ENCODE measurements at places on chromosomes 3 and 15.

GRCh38 chr3:71585887-71586809, 2.6 kb upstream of the FOXP1 start:
- DNase-seq = no peak

GRCh38 chr3:5426094-5426883, 238.8 kb downstream of the EDEM1 start:
- DNase-seq = peak; percentile 19

DNA sequence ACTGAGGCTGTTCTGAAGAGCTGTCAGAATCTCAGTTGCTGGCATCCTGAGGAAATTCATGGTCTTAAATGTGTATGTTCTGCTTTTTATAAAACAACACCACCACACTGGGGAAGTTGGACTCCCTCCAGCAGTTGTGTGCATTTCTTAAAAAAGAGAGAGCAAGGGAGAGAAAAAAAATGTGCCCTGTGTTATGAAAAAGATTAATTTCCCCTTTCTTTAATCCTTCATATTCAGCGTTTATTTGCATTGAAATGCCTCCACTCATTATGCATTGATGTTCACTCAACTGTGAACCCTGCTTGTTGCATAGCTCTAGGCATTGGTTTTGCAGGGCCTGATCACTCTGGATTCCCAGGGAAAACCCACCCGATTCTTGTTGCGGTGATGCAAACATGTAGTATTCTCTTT, 4.4 kb upstream of the ZNF609 start:
- DNase-seq = no peak

DNA sequence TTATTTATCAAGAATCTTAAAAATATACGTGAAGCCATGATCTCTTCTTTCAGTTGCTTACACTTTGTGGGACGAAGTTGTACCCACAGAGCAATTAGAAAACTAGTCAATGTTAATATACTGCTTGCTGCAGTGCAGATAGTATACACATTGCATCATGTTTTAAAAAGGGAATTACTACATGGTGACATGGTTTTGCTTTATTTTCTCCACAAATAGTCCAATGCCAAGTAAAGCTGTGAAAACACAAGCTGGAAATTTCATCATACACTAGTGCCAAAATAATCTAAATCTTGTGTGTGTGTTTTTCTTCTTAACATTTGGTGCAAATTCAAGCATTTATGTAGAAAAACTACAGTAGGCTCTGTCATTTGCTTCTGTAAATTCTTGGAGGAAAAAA, 233.0 kb downstream of the EPHA3 start:
- no peak for DNase-seq

DNA sequence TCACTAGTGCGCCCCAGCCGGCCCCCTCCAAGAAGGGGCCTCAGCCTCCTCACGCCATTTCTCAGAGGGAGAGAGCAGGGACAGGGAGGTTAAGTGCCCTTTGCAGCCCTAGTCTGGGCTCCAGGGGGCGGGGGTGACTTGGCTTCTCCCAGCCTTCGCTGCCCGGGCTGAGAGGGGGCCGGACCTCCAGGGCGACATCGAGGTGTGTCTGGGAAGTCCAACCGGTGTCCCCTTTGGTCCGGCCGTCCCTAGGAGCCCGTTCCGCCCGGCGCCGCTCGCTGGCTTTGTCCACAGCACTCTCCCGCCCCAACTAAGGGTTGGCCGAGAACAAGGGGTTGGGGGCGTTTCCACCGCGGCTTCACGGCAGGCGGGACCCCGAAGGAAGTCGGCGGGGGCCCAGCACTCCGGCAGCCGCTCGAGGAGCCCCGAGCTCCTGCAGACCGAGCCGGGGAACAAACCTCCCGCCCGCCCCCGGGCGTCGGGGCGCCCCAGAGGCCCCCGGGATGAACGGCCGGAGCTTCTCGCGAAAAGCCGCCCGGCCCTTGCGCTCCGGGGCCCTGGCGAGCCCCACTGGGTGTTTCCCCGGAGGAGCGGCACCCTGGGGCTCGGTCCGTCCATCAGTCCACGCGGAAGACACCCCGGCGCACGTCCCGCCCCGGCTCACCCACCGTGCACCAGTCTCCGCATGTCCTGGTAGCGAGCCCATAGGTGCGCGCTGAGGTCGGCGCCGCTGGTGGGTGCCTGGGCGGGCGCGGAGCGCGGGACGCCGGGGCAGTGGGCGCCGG, 627 bp downstream of the NT5DC2 start:
- peak; percentile 57 for DNase-seq

- DNase-seq = no peak
Observed at GRCh38 chr3:10379161-10379560, 58.2 kb upstream of the SEC13 start.

GRCh38 chr3:132538072-132538471, 59.0 kb upstream of the ACKR4 start:
- no peak for DNase-seq

GRCh38 chr3:45538641-45538986, 55.9 kb upstream of the LIMD1 start:
- DNase-seq = no peak

DNA sequence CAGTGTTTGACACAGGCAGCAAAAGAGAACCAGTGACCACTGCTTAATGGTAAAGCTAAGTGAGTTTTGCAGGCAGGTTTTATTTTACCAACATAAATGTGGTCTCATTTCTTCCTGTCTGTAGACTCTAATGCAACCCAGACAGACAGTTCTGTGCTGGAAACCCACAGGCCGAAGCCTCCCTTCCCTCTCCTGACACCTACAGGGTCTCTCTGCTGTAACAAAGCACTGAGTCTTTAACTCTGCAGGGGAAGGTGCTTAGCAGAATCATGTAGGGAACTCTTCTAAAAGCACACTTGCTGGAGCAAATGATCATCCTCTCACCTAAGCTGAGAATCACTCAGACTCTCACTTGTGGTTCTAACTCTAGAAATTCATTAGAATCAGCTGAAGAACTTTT, 200.3 kb downstream of the KBTBD8 start:
- no peak for DNase-seq

DNA sequence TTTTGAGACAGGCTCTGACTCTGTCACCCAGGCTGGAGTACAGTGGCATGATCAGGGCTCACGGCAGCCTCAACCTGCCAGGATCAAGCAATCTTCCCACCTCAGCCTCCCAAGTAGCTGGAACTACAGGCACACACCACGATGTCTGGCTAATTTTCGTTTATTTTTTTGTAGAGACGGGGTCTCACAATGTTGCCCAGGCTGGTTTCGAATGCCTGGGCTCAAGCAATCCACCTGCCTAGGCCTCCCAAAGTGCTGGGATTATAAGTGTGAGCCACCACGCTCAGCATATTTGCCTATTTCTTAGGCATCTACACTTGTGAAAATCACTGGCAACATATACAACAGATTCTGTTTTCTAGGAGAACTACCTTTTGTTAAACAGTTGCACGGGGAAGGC, 16.9 kb downstream of the MYO1E start:
- no peak for DNase-seq

DNA sequence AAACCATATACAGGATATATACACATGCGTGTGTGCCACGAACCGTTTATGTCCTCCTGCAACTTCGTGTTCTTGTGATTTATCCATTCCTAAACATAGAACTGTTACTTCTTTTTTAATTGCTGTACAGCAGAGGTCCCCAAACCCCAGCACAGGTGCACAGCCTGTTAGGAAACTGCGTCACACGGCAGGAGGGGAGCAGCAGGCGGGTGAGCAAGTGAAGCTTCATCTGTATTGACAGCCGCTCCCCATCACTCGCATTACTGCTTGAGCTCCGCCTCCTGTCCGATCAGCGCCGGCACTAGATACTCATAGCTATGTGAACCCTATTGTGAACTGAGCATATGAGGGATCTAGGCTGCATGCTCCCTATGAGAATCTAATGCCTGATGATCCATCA, 34.9 kb upstream of the NRROS start:
- DNase-seq = no peak

DNA sequence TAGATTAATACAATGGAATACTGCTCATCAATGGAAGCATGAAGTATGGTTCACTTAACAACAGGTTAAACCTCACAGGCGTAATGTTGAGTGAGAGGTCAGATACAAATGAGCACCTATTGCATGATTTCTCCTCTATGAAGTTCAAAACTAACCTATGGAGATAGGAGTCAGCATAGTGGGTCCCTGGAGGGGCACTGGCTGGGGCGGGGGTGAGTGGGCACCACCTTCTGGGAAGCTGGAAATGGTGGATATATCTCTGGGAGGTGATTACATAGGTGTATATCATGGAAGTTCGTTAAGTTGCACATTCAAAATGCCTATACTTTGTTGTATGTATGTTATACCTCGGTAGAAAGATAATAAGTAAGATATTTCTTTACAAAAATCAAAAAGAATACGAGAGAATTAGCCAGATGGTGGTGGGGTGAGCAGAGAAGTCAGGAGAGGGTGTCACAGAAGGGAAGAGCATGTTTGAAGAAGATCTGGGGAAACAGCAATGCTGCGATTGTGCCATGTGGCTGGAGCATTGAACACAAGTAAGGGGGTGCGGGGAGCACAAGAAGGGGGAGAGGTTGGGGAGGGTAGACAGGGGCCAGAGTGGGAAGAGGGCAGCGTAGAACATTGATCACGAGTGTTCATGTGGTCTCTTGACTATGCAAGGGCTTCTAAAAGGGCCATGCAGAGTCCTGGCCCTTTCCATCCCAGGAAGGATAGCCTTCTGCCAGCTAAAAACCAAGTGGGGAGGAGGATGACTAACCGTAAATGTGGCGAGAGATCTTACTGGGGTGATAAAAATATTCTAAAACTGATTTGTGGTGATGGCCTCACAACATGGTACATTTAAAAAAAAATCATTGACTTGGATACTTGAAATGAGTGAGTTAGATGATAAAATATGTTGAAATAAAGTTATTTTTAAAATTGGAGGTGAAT, 30.2 kb downstream of the ITGA11 start:
- no peak for DNase-seq

DNA sequence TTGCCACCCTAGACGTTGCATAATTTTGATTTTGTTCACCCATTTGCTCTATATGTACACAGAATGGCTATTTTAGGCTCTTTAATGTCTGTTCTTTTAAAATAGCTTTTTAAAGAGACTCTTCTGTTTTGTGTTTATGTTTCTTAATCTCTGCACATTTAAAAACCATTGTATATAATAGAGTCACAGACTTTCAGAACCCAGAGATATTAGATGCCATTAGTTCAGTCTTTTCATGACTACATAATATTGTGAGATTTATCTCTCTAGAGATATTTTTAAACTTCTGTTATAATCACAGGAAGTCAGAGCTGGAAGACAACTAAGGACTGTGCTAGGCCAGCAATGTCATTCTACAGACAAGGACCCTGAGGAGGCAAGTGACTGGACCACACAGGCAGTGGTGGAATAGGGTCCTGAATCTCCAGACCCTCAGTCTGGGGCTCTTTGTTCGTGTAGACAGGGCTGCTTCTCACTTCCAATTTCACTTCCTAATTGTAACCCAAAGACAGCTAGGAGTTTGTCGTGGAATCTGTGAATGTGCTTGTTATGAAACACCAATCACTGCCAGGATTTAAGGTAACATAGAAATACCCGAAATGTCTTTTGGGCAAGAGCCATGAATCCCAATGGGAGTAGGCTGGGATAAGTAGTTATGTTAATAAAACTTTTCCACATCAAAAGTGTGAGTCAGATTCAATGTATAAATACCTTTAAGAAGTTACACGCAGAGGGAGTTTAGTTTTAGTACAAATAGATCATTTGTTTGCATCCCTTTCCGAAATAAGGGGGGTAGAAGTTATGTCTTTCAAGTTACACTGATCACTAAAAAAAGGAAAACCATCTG, 165.2 kb upstream of the ROPN1 start:
- no peak for DNase-seq

GRCh38 chr3:190854062-190854461, 8.4 kb downstream of the GMNC start:
- DNase-seq = no peak

DNA sequence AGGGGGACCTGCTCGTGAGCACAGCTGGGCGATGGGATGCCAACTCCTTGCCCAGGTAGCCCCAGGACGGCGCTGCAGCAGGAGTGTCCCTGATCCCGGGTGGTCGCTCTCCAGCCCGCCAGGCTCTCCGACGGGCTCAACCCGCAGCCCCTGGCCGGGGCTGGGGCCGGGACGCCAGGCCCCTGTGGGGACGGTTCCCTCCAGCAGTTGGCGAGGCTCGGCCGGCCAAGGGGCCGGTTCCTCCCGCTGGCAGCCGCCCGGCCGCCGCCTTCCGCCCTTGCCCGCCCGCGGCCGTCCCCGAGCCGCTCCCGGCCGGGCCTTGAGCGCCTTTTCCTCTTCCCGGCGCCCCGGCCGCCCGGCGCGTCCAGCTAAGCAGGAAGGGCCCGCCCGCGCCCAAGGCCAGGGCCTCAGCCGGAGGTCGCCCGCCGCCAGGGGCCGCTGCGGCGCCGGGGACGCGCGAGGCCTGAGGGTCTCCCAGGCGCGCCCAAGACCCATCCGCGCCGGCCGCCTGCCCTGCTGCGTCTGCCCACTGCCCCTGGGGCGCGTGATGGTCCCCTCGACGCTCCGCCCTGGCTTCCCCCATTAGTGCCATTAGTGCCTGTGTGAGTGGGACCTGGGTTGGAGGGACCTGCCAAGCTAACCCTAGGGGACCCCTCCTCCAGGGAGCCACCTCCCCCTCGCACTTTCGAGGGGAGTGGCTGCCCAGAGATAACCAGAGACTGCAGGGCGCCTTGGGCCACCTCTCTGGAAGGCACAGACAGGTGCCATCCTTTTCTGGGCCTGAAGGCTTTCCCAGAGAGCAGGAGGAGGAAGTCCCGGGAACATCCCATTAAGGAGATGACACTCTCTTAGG, 106.4 kb downstream of the FBLN2 start:
- peak; percentile 49 for DNase-seq

DNA sequence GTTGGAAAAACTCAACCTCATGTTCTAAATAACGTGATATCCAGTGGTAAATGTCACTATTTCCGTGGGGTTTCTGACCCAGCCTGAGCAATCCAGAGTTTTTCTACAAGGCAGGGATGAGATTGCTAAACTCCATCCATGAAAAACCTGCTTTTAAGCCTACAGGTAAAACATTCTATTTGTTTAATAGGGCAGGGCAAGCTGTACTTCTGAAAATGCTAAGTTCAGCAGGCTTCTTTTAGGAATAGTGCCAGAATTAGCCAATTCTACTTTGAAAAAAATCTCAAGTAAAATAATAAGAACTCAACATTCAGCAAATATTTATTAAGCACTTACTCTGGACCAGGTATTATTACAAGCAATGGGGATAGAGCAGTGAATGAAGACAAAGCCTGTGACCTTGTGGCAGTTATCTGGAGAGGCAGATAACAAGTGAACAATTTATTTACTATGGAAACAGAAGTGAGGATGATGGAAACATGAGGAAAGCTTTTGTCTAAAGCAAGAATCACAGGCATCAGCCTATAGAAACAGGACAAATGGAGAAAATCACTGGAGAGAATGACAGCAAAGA, 13.3 kb downstream of the RPSA start:
- DNase-seq = no peak

GRCh38 chr3:31613177-31613576, 80.5 kb downstream of the STT3B start:
- DNase-seq = no peak

DNA sequence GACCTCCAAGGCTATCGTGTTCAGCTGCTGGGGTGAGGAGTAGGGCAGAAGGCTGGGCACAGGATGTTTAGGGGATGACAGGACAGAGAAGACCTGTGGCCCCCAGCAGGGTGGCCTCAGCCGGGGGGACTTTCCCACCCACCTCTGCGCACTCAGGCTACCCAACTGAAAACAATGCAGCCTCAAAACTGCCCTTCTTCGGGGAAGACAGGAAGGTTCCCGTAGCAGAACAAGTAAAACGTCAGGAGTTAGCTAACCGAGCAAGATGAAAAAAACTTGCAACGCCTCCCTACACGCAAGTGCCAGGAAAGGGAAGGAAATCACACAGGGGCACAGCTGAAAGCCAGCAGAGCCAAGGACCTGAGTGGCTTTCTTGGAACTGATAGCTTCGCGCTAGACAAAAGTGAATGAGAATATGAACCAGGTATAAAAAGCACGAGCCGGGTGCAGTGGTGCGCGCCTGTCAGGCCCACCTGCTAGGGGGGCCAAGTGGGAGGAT, 38.4 kb upstream of the FURIN start:
- DNase-seq = no peak
